ENCODE measurements at places on chromosomes 12 and 14.

- DNase-seq, result no peak
These were observed 20.9 kb downstream of the ISCA2 start for GRCh38 chr14:74514471-74514941.

DNA sequence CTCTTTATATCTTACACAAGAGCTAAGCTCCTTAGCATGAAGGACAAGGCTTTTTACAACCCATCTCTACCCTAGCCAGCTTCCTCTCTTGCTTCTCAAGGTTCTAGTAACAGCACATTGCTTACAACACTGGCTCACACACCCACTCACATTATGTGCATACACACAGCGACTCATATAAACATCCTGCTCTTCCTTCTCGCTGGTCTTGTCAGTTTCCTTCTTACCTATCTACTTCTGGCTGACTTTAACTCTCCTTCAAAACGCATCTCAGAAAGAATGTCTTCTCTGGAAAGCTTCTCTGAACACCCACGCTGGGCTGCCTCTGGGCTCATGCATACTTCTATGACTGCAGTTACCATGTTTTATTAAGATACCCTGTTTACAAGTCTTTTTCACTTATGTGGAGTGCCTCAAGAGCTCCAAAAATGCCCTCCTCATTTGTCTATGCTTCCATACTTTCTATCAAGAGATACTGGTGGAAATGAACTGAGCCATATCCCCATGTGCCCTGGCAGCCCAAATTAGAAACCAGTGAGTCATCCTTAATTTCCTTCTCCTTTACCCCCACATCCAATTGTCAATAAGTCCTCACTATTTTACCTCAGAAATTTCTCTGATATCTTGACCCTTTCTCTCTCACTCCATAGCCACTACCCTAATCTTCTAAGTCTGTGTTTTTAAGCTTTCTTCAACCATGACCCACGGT lies 126.9 kb upstream of the KRAS start:
- no peak for DNase-seq

- no peak for DNase-seq
These were observed 64.5 kb upstream of the VASH1 start for GRCh38 chr14:76696791-76697190.

- no peak for DNase-seq
These were observed 194.8 kb upstream of the DCN start for GRCh38 chr12:91377436-91377835.

DNA sequence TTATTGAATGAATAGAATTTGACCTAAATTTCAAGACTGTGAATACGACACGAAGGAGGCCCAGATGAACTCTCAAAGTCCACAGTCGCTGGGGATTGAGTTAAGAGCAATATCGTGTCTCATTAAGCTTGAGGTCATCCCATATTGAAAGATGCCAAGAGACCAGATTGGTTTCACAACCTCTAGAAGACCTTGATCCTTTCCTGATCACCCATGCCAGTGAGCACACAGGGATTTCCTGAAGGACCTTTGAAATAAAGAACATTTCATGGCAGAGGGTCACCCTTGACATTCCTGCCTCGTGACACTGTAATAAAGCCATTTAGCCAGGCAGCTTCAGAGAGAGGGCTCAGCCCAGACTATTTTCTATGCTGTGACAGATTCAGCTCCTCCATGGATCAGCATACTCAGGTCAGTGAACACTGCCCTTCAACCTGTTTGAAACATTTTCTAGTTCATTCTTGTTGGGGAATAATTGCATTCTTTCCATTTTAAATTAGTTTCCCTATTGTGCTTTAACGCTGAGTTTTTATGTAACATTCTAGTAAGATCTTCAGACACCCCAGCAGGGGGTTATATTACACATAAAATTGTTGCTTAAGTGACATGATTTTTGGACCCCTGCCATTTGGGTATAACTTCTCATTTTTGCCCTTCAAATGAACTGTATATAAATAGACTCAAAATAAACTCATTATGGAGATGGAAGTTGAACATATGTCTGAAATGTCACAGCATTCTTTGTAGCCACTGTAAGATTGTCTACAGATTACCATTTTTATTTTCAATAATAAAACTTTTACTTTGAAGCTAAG lies 213.2 kb downstream of the C12orf50 start:
- no peak for DNase-seq

DNA sequence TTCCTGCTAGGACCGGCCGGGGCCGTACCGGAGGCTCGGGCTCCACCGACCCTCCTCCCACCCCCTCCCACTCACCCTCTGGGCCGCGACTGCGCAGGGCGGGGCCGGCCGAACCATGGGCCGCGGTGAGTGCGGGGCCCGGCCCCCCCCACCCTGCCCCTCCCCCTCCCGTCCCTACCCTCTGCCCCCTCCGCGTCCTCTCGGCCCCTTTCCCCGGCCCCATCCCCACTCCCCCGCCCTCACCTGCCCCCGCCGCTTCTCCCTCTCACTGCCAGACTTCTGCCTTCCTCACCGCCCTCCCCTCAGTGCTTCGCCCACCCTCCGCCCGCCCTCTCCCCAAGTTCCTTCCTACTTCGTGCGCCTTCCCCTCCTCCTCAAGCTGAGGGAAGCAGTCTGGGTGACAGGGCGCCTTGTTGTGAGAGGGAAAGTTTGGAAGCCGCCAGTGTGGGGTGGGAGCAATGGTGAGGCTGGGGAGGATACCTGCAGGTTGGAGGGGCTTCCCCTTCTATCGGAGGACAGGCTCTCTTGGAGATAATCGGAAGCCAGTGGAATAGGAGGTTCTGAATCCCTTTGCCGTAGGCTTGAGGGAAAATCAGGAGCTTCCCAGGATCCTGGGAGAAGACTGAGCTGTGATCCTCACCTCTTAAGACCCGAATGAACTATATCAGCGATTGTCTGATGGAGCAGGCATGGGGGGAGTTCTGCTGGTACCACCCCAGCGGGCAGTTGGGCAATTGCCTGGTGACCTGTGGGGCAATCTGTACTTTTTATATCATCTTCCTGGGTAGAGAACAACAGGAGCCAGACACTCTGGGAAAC lies 472 bp downstream of the MBD6 start:
- DNase-seq, result peak; percentile 67

DNA sequence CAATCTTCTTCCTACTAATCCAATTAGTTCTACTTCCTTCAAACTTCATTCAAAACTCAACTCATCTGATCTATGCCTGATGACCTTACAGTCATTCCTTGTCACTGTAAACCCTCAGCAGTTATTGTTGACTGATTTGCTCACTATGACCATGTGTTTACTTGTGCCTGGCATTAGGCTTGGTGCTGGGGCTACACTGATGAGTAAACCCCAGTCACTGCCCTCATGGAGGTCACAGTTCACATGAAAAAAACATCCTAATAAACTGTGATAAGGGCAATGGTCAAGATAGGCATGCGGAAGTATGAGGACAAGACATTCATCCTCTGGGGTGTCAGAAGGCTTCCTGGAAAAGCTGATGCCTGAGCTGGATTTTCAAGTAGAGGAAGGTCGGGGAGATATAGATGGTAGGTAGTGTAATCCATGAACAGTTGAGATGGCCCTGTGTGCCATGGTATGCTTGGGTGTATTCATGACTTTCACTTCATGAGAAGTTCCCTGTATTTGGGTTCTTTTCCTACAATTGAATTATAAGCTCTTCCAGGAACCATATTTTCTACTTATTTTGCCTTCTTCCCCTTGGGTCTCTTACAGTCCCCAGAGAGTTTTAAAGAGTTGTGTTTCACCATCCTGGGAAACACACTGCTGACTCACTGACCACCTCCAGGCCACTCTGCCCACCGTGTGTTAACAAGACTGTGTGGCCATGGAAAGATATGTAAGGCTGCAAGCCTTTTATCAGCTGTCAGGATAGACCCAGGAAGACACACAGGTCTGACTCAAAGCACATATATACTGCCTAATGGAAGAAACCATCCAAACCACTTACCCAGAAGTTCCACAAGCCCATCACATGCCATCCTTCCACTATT lies 38.7 kb upstream of the DUSP6 start:
- no peak for DNase-seq

DNA sequence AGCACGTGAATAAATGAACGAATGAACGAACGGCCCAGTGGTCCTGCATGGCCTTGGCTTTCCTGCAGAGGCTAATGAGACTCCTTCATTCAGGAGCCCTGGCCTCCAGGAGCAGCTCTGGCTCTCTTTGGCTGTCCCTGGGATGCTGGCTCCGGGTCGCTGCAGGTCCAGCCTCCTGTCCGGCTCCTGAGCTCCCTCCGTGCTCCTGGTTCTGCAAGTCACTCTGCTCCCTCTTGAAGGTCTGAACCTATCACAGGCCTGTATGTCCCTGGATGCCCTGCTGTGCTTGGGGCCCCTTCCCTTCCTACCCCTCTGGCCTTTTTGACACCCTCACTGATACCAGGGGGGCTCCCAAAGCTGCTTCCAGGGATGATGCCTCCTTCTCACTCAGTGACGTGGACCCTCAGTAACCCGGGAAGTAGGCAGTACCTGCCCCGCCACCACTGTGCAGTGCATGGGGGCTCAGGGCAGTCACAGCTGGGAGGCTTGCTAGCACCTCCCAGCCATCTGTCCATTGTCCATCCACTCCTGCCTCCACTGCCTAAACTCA lies 133.7 kb upstream of the C14orf180 start:
- no peak for DNase-seq
